ENCODE measurements at places on chromosomes 16 and 17.

DNA sequence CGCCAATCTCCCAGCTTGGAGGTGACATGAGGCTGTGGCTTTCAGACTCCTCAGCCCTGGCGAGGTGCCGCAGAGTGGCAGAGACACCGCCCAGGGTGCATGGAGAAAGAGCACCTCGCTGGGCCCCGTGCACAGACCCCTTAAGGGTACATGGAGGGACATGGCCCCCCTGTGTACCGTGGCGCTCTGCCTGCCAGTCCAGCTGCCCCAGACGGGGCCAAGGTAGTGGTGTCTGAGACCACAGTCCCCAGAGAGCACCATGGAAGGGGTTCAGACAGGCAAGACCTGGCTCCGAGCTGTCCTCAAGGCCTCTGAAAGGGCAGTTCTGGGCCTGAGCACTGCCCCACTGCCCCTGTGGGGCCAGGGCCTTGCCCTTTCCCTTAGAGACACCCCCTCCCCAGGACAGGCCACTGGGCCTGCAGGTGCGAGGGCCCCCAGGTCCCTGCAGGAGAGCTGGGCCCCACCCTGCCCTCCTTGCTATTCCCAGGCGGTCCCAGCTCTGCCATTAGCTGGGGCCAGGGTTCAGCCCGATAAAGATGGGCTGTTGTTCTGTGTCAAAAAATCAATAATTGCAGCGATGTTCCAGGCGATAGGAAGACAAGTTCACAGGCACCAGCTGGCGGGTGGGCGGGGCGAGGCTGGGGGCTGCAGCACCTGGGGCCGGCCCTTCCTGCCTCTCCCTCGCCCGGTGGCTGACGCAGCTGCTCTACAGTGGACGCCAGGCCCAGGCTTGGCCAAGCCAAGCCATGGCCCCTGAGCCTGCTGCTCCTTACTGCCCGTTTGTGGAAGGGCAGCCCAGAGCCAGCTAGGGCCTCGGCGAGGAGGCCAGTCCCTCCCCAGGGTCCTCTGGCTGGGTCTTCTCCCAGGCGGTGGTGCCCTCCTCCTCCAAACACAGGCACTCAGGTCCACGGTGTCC is 51.7 kb downstream of the ZFPM1 start:
- DNase-seq = no peak

DNA sequence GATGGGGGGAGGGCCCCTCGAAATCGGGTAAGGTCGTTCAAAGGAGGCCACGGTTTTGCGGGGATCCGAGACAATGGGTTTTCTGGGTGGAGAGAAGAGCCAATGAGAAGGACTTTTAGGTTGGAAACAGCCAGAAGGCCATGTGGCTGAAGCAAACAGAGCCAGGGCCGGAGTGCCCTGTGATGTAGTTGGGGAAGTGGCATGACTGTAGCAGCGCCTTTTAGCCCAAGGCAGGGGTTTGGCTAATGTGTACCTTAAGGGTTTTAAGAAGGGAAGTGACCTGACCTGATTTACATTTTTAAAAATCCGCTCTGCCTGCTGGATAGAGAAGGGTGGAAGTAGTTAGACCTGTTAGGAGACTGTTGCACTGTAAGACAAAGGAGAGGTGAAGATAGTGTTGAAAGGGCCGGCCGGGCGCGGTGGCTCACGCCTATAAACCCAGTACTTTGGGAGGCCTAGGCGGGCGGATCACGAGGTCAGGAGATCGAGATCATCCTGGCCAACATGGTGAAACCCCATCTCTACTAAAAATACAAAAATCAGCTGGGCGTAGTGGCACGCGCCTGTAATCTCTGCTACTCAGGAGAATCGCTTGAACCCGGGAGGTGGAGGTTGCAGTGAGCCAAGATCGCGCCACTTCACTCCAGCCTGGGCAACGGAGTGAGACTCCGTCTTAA is 1.0 kb downstream of the LYRM1 start:
- no peak for DNase-seq

DNA sequence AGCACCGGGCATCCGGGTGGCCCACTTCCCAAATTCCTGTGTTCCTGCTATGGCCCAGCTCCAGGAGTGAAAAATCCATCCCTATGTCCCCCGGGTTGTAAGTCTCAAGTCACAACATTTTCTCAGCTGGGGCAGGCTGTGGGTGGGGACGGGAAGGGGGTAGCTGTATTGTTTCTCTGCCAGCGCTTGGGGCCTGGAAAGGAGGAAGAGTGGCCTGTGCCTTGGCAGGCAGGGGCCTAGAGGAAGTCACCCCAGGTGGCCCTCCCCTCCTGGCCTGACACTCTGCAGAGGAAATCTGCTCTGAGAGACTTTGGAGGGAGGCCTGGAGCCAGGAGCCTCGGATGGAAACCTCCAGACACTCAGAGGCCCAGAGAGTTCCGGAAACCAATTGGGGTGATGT is 10.6 kb upstream of the SCN4A start:
- DNase-seq = no peak

DNA sequence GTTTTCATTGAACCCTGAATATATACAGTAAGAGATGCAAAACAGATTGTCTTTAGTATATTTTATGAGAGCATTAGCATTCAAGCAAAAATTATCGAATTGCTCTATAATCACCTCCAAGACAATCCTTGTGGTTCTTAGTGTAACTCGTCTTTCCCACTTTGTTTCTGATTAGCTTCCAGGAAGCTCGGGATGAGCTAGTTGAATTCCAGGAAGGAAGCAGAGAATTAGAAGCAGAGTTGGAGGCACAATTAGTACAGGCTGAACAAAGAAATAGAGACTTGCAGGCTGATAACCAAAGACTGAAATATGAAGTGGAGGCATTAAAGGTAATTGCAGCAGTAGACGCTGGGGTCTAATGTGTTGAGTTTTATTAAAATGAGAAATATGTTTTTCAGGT is 9.9 kb downstream of the NDEL1 start:
- DNase-seq = no peak

GRCh38 chr16:83806036-83806435 is 1.7 kb upstream of the HSBP1 start:
- no peak for DNase-seq

DNA sequence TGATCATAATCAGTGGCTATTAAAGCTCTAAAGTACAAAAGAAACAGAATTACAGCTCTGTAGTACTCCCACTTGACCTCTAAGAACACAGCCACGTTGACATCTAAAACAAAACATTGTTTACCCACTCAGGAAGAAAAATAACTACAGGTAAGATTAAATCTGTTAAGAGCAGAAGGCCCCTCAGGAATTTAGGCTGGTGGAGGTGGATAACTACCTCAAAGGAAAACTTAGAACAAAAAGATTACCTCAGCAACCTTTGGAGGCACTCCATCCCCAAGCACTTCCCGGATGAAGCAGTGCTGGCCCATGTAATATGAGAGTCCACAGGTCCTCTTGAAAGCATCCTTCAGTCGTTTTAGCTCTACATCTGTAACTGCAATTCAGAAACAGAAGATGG is 46.7 kb downstream of the USP32 start:
- no peak for DNase-seq

DNA sequence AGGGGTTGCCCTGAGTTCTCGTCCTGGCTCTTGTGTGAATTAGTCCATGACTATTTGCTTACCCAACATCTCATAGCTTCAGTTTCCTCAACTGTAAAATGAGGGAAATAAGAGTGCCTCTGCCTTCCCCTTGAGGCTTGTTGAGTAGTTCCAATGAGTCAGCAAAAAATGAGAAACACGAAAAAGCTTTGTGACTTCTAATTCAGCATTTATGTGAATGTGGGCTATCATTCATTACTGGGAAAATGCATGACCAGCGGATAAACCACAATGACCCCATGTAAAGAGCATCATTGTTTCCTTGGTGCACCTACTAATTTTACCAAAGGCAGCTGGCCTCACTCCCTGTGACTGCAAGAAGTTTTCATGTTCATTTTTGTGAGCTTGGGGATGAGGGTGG is 374.6 kb upstream of the HSBP1 start:
- no peak for DNase-seq

- DNase-seq = no peak
These were observed 10.6 kb upstream of the RFFL start for GRCh38 chr17:35073991-35074627.

DNA sequence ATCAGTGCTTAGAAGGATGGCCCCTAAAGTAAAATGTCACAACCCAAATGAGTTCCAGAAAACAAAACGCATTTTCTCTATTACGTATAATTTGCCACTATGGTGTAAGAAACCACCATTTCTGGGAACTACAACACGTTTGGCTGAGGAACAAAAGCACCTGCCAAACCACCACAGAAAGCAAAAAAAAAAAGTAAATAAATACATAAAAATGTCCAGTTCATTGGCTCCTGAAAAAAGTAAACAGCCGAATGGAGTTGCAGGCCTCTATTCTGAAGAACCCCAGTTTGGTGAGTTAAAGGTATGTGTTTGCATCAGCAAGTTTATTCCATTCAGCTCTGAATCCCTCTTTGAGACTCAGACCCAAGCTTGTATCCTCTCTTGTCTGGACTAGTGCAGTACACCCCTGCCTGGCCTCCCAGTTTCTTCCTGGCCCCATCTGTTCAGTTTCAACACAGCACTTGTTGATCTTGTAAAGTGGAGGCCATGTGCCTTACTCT is 36.9 kb downstream of the ERN1 start:
- DNase-seq = no peak

- DNase-seq = no peak
These were observed 79.7 kb downstream of the SALL1 start for GRCh38 chr16:51071326-51071725.

GRCh38 chr17:47676510-47677165 is 17.3 kb upstream of the TBKBP1 start:
- no peak for DNase-seq

DNA sequence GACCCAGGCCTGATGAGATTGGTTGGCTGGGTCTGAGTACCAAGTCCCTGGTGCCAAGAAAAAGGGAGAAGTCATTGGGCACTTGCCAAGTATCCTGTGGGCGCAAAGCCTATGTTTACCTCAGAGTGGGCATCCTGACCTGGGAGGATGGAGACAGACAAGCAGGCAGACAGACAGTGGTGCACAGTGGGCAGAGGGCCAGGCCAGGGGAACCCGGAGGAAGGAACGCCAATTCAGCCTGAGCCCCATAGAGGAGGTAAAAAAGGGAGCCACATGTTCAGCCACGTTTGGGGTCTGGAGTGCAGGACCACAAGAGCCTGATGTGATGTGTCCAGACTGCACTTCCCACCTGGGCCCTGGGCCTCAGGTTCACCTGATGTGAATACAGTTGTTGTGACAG is 5.4 kb downstream of the PHKG2 start:
- DNase-seq = no peak

GRCh38 chr16:73022534-73022933 is 25.4 kb downstream of the ZFHX3 start:
- no peak for DNase-seq

GRCh38 chr17:79625706-79626105 is 14.9 kb upstream of the RBFOX3 start:
- DNase-seq = no peak

- no peak for DNase-seq
These were observed 1.6 kb upstream of the IRX3 start for GRCh38 chr16:54288030-54288834.

GRCh38 chr16:64754279-64754678 is 367.6 kb downstream of the CDH11 start:
- no peak for DNase-seq

GRCh38 chr16:50520451-50521245 is 27.5 kb upstream of the NKD1 start:
- DNase-seq = no peak

DNA sequence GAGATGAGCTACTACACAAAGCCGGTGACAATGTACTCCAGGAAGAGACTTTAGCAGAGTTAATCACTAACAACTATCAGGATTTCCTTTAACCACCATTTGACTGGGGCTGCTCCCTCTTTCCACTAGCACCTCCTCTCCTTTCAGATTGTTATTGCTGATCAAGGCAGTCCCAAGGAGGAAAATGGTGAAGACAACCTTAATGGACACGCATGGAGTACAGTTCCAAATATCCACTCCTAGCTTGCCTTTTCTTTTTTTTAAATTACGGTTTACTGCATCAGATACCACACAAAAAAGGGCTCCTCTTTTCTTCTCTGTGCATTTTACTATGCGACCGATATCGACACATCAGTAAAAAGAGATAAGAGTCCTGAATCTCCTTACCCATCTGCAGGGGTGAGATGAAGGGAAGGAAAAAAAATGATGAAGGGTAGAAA is 30.9 kb downstream of the FAM222B start:
- DNase-seq = no peak

- DNase-seq = no peak
These were observed 77.6 kb upstream of the CACNG3 start for GRCh38 chr16:24178496-24178895.

- DNase-seq = no peak
These were observed 8.3 kb downstream of the MRPL27 start for GRCh38 chr17:50364715-50365114.

- DNase-seq = no peak
These were observed 2.0 kb upstream of the CCL22 start for GRCh38 chr16:57356547-57356946.

- DNase-seq = no peak
These were observed 6.3 kb downstream of the PDF start for GRCh38 chr16:69324013-69324531.

DNA sequence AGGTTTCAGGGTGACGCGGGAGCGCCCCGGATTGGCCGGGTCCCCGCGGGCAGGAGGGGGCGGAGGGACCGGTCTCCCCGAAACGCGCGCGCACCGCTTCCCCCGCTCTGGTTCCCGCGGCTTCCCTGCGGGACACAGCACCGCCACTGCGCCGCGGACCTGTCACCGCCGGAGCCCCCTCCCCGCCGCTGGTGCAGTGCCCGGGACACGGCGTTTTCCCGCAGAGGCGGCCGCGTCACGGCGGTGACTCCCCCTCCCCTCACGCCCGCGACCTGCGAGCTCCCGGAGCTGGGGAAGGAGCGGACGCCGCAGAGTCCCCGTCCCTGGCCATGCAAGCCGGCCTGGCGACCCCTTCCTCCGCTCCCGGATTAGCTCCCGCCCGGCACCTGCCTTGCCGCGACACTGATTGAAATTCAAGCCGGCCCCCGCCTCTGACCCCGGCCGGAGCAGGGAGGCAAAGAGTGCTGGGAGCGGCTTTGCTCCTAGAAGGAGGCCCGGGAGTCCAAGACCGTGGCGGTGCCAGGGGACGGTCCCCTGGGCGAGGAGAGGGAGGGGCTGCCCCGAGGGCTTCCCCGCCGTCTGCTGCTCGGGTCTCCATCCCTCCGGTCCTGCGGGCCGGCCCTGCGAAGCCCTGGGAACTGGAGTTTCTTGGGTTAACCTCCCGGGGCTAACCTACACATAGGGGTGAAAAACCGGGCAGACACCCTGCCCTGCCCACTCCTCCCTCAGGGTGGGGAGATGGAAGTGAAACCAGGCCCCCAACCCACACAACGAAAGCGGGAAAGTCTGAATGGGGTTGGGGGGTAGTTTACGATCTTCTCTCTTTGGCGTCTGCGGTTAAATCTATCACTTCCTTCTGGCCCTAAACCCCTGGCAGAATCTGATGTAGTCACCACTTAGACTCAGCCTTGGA is 1.0 kb downstream of the RHBDL3 start:
- no peak for DNase-seq

DNA sequence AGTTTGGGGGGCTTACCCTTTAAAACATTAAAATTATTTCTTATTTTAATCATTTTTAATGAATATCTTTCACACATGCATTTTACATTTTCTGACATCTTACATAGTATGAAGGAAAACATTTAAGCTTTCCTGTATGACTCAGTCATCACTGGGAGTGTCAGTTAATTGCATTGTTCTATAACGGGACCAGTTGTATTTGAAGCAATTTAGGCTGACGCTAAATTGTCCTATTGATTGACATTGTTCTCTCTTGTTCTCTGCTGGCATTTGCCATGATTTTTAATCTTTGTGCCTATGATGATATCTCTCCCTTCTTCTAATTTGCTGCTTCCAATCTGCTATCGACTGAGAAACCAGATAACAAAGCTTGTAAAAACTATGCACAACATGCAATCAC is 190.5 kb upstream of the PIRT start:
- DNase-seq = no peak

- no peak for DNase-seq
These were observed at the start of gene CBLN1 for GRCh38 chr16:49281480-49281842. Gene CBLN1 (minus strand): TSS chr16:49281838. CDS start chr16:49281465, 373 bp downstream.

Data from activated naive CD4-positive, alpha-beta T cell (primary cell).